ENCODE measurements at places on chromosomes 7 and 10.
A peak's percentile ranks its signal among the peaks of the same experiment; 100 is the strongest.

GRCh38 chr10:20228729-20229128 lies 412.5 kb downstream of the PLXDC2 start:
- no peaks in the 10 kb centered on the region for H3K4me1 ChIP-seq
- H3K4me3 ChIP-seq: no peak overlapping the region
- no peak for DNase-seq
- no peaks in the 10 kb centered on the region for H3K36me3 ChIP-seq
- no peaks in the 10 kb centered on the region for H3K27me3 ChIP-seq

GRCh38 chr7:34341326-34341725 lies 316.7 kb upstream of the NPSR1 start:
- no peak for DNase-seq
- H3K36me3 ChIP-seq: no peaks in the 10 kb centered on the region
- no peak overlapping the region for H3K27ac ChIP-seq
- no peaks in the 10 kb centered on the region for H3K27me3 ChIP-seq
- no peaks in the 10 kb centered on the region for H3K4me1 ChIP-seq

DNA sequence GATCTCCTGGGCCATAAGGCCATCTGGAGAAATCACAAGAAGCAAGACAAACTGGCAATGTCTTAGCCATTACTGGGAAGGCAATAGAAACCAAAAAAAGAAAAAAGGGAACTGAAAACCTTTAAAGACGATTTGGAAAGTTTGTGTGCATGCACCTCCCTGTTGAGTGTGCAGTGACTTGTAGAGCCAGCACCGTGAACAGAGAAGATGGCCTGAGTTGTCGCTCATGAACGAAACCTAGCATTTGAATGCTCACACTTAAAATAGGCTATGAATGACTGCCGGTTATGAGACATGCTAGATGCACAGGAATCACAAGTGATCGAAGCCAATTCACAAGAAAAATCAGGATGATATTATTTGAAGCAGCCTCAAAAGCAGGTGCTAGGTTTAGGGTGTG lies 151.3 kb upstream of the ADO start:
- H3K27me3 ChIP-seq: peaks cover 4% of the 10 kb centered on the region
- H3K36me3 ChIP-seq: no peaks in the 10 kb centered on the region
- H3K4me1 ChIP-seq: no peaks in the 10 kb centered on the region

DNA sequence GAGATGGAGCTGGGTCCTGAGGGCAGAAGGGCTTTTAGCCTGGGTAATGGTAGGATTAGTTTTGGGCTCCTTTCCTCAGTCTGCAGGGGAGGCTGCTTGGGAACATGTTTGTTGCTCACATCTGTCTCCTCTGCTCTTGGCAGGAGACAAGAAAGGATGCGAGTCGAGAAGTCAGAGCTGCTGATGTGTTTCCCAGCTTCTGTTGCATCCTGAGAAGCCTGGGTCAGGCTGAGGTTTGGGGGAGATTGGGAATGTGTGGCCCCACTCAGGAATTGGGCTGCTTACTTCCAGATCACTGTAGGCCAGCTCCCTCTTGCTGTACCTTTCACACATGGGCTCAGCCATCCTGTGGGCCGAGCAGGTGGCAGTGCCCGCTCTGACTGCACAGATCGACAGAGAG lies 79.2 kb downstream of the CCNY start:
- DNase-seq: peak; percentile 19
- no peak overlapping the region for H3K27ac ChIP-seq
- no peak overlapping the region for H3K4me3 ChIP-seq

- H3K36me3 ChIP-seq: no peaks in the 10 kb centered on the region
- no peak for DNase-seq
- H3K4me3 ChIP-seq: no peak overlapping the region
- no peaks in the 10 kb centered on the region for H3K4me1 ChIP-seq
- no peak overlapping the region for H3K27ac ChIP-seq
- no peaks in the 10 kb centered on the region for H3K27me3 ChIP-seq
Measured at GRCh38 chr7:69620063-69620462, 21.8 kb downstream of the AUTS2 start.
